ENCODE measurements at places on chromosomes 2 and 18.

DNA sequence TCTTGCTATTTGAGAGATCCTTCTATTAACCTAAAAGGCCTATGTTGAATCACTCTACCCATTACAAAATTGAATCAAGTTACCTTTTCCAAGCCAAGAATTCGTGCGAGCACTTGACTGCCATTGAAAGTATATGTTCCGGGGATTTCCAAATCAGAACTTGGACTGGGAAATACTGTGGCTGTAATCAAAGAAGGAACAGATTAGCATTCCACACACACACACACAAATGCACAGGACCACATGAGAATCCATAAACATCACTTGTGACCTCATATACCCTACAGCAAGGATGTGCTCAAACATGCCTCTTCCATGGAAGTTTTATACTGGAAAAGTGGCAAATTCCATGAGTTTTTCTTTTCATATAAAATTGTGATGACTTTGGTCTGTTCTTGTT, 86.0 kb downstream of the ABCA12 start:
- DNase-seq = no peak

DNA sequence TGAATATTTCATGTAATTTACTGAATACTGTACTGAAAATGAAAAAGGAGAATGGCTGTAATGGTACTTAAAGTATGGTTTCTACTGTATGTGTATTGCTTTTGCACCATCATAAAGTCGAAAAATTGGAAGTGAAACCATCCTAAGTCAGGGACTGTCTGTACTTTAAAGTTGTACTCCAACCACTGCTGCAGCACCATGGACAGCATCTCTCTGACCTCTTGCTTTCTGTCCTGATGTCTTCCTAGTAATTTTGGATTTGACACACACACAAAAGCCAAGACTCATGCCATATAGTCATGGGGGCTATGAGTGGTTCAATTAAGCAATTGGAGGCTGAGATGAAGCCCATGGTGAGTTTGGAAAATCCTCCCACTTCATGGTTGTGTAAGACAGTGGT, 256.3 kb upstream of the PKDCC start:
- peak; percentile 20 for DNase-seq

- no peak for DNase-seq
These were observed 2.8 kb upstream of the TANC1 start for GRCh38 chr2:158965641-158966040.

DNA sequence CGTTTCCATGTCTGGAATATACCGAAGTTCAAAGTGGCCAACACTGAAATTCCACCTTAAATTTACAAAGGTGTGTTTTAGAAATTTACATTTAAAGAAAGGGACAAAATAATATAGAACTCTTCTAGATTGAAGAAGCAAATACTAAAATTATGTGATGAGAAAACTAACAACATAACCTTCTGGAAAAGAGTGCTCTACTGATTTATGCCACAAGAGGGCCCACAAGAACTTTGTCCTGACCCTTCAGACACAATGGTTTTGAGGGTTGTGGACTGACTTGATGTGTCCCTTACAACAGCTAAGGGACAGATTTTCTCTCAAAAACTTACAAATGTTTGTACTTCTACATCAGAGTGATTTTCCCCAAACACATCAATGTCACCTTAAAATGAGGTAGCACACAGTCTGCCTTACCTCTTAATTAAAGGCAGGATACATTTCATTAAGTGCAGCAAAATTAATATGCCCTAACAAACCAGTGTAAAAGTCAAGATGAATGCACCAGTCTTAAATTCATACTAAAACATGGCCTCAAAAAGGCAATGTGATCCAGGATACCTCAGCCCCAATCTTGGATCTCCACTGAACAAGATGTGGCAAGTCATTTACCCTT, 36.2 kb downstream of the EIF2AK3 start:
- DNase-seq = peak; percentile 68

All from SW480 (cell line).